ENCODE measurements at places on chromosomes 2 and 18. TPM values are rescaled to one million over a fixed set of nuclear protein-coding genes. Genes with fewer than 3 reads are reported as not detected.
A peak's percentile ranks its signal among the peaks of the same experiment; 100 is the strongest.

Gene TRABD2A
- total RNA-seq = 2.4 TPM

Gene CXCR1
- not detected for total RNA-seq

Gene DOK6
- not detected for total RNA-seq

Gene LRATD1
- not detected for total RNA-seq

Gene TEX44
- not detected for total RNA-seq

Gene GLS
- total RNA-seq = 283 TPM

Gene PRSS56
- not detected for total RNA-seq

Gene GALNT13
- not detected for total RNA-seq

Gene ABCG8
- total RNA-seq = not detected

Gene CMPK2
- total RNA-seq = 26.6 TPM

Gene HOXD13
- not detected for total RNA-seq

Gene SERPINB11
- not detected for total RNA-seq

Gene PIGN
- 33.8 TPM for total RNA-seq

DNA sequence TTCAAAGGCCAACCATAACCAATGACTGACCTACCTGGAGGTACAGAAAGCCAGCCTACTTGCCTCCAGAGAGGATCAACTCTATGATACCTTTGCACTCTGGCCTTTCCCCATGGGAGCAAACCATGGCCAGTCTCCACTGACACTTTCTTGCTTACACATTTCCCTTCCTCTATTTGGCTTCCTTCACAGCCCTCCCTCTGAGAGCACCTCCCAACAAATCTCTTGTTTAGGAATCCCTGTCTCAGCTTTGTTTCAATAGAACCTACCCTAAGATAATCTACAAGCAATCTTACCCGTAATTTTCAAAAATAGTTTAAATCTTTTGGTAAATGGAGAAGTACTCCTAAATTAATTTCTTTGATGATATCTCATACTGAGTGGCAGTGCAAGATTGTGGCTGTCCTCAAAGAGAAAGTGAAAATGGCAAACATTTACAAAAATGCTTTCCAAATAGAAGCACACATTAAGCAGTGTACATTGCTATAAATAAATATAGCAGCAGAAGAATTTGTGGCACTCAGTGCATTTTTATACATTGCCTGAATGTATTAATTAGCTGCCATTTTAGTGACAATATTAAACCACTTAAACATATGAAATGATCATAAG is 140.6 kb downstream of the CCDC148 start:
- DNase-seq = no peak

- no peak for DNase-seq
Measured at GRCh38 chr2:220228310-220229006, 601.0 kb downstream of the SLC4A3 start.

- no peak for DNase-seq
Measured at GRCh38 chr2:43846140-43846793, 7.5 kb downstream of the ABCG8 start.

GRCh38 chr2:173947131-173947530 is 18.0 kb downstream of the SP3 start:
- no peak for DNase-seq

DNA sequence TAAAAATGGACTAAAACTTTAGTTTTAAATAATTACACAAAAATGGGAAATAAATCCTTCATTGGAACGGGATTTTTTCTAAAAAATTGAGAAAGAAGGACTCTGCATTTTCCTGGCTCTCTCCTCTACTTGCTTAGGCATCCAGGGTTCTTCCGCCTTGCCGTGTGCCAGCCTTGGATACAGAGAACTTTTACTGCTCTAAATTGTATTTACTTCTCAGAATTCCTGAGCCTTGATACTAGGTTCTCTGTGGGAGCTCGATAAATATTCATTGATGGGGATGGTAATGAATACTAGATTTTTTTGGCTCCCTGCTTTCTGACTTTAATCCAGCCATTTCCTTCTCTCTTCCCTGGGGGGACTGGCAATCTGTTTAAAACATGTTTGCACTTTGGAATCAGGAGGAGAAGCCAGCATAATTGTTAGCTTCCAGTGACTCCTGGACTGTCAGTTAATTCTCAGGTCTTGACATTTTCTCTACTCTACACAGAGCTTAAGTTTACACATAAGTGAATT is 746.1 kb upstream of the LRRTM1 start:
- no peak for DNase-seq

GRCh38 chr2:47899915-47900816 is 6.1 kb downstream of the FBXO11 start:
- no peak for DNase-seq

GRCh38 chr2:39179974-39180960 is 59.4 kb upstream of the SOS1 start:
- DNase-seq = no peak

DNA sequence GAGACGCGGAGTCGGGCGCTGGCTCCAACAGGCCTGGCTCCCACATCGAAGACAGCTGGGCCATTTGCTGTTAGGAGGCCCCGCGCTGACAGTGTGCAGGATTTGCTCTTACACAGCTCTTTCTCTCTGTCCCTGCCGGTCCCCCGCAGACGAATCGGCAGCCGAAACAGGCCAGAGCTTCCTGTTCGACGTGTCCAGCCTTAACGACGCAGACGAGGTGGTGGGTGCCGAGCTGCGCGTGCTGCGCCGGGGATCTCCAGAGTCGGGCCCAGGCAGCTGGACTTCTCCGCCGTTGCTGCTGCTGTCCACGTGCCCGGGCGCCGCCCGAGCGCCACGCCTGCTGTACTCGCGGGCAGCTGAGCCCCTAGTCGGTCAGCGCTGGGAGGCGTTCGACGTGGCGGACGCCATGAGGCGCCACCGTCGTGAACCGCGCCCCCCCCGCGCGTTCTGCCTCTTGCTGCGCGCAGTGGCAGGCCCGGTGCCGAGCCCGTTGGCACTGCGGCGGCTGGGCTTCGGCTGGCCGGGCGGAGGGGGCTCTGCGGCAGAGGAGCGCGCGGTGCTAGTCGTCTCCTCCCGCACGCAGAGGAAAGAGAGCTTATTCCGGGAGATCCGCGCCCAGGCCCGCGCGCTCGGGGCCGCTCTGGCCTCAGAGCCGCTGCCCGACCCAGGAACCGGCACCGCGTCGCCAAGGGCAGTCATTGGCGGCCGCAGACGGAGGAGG is 3.5 kb downstream of the GDF7 start:
- no peak for DNase-seq

- DNase-seq = no peak
Measured at GRCh38 chr18:48028696-48029095, 98.2 kb upstream of the SMAD2 start.

GRCh38 chr2:97617911-97618310 is 28.0 kb upstream of the COX5B start:
- no peak for DNase-seq

- DNase-seq = no peak
Measured at GRCh38 chr2:96964221-96964905, 22.0 kb downstream of the FAM178B start.

DNA sequence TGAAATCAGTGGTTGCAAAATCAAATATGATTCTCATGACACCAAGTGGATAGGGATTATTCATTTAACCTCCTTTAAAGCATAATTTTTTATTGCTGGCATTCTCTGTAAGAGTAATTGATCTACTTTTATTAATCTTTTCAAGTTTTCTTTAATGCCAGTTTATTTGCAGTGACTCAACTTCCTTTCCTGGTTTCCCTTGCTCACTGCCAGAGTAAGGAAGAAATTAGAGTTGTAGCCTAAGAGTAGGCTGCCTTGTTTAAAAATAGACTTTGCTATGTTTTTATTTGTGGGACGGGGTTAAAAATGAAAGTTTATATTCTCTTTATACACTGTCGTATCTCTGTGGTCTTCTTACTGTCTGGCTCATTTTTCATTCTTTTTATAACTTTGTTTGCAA is 148.6 kb downstream of the WDR7 start:
- DNase-seq = no peak

GRCh38 chr2:230068651-230069055 is at the start of gene SLC16A14:
TSS of gene SLC16A14 (minus strand) at chr2:230068924. CDS start at chr2:230059352, 9,572 bp downstream.
- peak; percentile 64 for DNase-seq

- DNase-seq = no peak
Measured at GRCh38 chr2:183718246-183718645, 594.0 kb downstream of the NUP35 start.

DNA sequence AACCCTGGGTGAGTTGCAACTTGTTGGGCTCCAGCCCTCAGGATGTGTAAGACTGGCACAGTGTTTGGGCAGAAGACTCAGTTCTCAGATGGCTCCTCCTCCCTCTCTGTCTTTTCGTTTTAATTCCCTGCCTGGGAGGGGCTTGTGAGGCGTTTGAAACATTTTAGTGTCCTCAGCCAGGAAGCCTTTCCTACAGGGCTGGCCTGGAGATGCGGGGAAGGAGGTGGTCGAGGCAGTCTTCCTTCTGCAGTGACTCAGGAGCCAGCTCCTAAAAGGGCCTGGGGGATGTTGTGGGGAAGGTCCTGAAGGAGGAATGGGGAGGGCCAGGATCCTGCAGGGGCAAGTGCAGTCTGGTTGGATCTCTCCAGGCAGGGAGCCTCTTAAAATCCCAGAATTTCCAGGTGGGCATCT is 22.1 kb upstream of the IGFBP5 start:
- DNase-seq = no peak

- DNase-seq = no peak
Measured at GRCh38 chr2:156536534-156536933, 100.4 kb downstream of the GPD2 start.

- no peak for DNase-seq
Measured at GRCh38 chr18:43283299-43283698, 6.0 kb upstream of the SYT4 start.

DNA sequence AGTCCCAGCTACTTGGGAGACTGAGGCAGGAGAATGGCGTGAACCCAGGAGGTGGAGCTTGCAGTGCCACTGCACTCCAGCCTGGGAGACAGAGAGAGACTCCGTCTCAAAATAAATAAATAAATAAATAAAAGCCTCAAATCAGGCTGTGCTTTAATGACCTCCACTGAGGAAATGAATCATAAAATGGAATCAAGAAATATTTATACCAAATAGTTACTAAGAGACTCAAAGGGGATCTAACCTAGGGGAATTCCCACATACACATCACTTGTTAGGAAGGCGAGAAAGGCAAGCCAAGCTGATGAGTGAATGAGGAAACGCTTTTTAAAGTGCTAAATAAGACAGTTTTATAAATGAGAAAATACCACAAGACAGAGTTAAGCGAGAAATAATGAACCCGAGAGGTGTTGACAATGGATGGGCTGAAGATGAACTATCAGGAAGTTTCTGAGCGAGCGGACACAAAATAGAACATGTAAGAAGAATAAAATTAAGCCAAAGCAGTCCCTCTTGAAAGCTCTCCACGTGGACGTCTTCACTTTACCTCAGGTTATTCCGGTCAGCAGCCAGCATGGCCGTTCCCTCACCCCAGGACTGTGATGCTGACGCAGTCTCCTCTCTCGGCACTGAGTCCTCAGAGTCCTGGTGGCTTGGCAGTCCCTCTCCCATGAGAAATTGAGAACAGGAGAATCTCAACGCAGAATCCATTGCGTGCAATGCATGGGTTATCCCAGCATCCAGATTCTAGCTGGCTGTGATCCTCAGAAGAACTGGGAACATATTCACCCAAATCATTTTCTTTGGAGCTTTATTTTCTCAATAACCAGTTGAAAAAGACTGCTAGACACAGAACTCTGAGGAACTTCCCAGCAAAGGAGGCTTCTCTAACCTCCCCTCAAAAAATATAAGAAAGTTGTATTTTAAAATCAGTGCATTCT is 22.3 kb downstream of the PXDN start:
- no peak for DNase-seq

DNA sequence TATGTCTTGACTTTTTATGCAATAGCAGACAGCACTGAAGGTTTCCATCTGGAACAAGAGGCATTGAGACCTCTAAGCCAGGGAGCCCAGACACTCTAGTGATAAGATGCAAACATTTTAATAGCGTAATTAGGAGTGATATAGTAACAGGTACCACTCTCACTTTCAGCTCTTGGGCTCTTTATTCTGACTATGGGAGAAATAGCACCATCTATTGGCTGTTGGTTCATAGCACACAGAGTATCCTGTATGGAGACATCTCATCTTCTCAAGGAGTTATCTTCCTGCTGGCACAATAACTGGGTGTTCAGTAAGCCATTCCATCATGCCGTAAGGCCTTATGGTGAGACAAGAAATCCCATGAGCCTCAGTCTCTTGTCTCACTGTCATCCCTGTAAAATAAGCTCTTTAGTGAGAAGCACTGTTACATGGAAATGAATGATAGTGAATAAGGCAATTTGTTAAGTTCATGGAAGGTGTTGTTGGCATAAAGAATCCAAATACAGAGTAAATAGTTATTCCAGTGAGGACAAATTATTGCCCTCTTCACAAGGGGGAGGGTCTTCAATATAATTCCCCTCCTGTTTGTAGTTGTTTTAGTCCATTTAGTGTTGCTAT is 48.3 kb downstream of the THUMPD2 start:
- DNase-seq = peak; percentile 78

DNA sequence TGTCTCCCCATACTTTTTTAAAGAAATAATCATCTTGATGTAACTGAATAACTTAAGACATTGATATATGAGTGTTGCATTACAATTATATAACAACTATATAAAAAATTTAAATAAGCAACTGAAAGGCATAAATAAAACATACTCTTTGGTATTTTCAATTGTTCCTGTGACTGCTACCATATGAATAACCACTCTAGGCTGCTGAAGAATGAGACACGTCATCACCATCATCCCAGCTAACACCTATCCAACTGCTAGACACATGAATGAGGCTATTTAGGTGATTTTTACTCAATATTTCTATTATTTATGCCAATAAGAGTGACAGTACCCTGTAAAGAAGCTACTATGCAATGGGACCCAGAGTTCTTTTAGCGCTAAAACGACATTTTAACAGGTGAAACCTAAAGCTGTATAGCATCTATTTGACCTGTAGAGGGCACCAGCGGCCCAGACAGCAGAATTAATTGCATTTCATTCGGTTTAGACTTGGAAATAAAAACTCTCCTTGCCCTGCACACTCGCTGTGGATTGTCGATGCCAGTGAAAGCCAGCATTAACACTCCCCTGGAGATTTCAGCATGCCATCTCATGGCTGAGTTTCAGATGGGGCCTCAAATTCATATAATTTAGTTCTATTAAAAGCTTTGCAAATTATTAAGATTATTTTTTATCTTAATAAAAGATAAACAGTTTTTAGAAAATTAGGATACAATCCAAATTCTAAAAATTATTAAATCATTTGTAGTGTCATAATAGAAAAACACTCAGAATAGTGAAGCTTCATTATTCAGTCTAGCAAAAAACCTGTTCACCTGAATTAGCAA is 89.4 kb upstream of the MAP2 start:
- peak; percentile 84 for DNase-seq

DNA sequence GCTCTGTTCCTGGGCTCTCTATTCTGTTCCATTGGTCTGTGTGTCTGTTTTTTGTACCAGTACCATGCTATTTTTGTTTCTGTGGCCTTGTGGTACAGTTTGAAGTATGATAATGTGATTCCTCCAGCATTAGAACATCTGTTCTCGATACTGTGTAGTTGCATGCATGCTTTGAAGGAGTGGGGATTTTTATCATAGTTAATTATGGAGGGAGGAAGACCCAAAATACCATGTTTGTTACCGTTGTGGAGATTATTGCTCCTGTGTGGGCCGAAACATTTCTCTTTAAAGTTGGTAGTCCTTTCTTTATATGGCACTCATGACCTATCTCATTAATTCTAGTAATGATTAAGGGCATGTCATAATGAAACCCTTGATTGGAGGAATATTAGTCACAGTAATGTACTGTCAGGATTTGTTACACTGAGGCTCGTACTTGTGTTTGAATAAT is 87.6 kb downstream of the TTC27 start:
- peak; percentile 48 for DNase-seq

Measured in Karpas-422 (cell line).